ENCODE measurements at places on chromosomes 3 and 15.

GRCh38 chr3:45693941-45694521 lies 4.8 kb downstream of the SACM1L start:
- no peak for DNase-seq

- no peak for DNase-seq
Observed at GRCh38 chr3:33054100-33055092, 42.5 kb downstream of the GLB1 start.

- DNase-seq = no peak
Observed at GRCh38 chr15:80691575-80691974, 3.5 kb upstream of the ABHD17C start.

GRCh38 chr3:83625261-83625660 lies 1333.5 kb upstream of the CADM2 start:
- DNase-seq = no peak

- no peak for DNase-seq
Observed at GRCh38 chr3:48047841-48048464, 31.7 kb upstream of the MAP4 start.

- no peak for DNase-seq
Observed at GRCh38 chr3:184760337-184761074, 48.6 kb upstream of the MAGEF1 start.

GRCh38 chr3:140265302-140265701 lies 330.3 kb downstream of the CLSTN2 start:
- DNase-seq = no peak

Measured in activated CD4-positive, alpha-beta T cell treated with anti-CD3 and anti-CD28 coated beads, Interleukin-2, amount 50 U/mL, for 4 hours (primary cell).